Left ventricle myocardium inferior (tissue), 1 donor: ENCODE measurements at places on chromosomes 13 and 19. TPM values are rescaled to one million over a fixed set of nuclear protein-coding genes. Genes with fewer than 3 reads are reported as not detected.

The ZNF625 gene
- total RNA-seq, result 4.0 TPM

DNA sequence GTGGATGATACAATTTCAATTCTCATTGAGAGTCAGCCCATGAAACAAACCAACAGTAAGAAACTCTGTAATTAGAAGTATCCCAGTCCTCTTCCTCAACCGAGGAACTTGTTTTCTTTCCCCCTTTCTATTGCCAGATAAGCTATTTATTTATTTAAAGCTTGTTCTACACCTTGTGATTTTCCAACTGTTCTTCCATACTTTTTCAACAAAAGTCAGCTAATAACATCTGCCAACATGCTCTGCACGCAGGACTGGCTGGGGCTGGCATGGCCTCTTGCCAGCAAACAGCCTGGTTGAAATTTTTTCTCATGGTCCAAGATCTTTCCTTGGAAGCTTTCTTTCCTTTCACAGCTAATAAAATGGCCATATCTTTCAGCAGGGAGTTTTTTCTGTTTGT is 2.9 kb upstream of the IRS2 start:
- no peak for DNase-seq

DNA sequence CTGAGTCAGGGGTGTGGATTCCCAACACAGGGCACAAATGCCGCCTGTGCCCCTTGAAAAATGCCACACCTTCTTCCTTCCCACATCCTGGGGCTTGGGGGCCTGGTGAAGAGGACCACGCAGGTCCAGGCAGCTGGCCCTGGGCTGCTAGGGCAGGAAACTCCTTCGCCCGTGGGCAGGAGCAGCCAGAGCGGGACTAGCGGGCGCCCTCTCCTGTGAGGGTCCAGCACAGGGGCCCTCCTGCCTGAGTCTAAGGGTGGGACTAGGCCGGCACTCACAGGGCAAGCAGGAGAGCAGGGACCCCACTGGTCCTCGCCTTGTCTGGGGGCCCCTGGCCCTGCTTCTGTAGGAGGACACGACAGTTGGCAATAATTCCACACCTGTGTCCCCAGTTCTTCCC is 7.5 kb upstream of the CEBPA start:
- no peak for DNase-seq

- DNase-seq, result no peak
Observed at GRCh38 chr19:17868669-17869068, 3.1 kb upstream of the SLC5A5 start.

GRCh38 chr13:42114278-42114677 is 65.8 kb downstream of the DGKH start:
- DNase-seq, result no peak

The FXYD3 gene
- 1.1 TPM for total RNA-seq

The PSG7 gene
- total RNA-seq, result not detected

The PLIN4 gene
- 162 TPM for total RNA-seq

- DNase-seq, result no peak
Observed at GRCh38 chr13:51714663-51715168, 89.2 kb downstream of the DHRS12 start.

The ZNF506 gene
- total RNA-seq, result 10.0 TPM

DNA sequence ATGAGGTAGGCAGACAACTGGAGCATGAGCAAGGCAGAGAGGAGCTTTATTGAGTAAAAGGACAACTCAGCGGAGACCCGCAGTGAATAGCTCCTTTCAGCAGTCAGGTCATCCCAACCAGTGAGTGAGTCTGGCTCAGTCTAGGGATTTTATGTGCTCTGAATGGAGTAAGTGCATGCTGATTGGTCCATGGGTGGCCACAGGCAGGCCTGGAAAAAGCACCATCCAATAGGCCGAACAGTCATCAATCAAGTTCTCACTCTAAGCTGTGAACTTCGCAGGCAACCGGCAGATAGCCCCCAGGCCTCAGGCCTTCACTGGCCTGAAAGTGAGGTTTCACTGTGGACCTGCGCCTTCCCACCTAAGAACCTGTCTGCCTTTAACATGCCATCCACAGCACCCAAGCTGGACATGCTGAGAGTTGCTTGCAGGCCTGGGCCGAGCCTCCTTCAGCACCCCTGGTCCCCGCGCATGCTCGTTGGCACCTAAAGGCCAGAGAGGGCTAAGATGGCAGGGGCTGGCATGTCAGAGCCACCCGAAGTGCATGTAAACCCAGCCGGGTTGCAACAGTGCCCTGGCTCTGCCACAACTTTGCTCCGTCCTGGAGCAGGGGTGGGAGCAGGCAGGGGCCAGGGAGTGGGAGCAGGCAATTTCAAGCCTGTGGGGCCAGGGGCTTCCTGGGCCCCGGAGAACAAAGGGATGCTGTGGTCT is 698.7 kb downstream of the SLITRK1 start:
- no peak for DNase-seq

DNA sequence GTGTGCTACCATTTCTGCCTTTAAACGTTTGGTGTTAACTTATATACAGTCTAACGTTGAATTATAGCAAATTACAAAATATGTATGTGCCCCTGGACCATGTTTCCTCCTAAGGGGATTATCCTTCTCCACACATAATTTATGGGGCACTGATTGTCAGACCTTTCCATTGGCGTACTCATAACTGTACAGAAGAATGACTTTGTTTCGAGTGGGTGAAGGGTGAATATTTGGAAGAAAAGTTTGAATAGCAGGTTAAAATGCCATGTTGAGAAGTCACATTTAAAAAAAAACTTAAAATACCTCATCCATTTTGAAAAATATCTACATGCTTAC is 58.8 kb downstream of the SLC10A2 start:
- DNase-seq, result no peak

- no peak for DNase-seq
Observed at GRCh38 chr13:56530096-56530495, 610.6 kb upstream of the PRR20A start.

The NPAS1 gene
- total RNA-seq, result not detected

The ITM2B gene
- total RNA-seq, result 533 TPM

The KBTBD6 gene
- 5.3 TPM for total RNA-seq

- peak; percentile 54 for DNase-seq
Observed at GRCh38 chr19:48629599-48630295, 7.4 kb downstream of the DBP start.

DNA sequence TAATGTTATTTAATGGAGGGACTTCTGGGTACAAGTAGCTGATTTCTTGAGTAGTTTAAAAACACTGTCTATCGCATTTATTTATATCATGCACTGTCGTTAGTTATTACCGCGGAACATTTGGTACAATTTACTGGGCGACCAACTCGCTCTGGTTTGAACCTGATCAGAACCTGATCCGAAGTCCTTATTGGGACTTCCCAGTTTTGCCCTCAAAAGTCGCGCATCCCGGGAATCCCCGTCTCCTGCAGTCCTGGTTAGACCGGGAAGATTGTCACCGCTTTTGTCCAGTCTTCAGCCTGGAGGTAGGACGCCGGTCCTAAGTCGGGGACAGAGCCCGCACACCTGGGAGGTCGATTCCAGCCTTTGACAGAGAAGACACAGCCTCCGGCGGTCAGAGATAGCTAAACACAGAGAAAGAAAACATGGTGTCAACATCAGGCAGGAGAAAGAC is 694 bp downstream of the CLN5 start:
- no peak for DNase-seq

- no peak for DNase-seq
Observed at GRCh38 chr19:917323-918151, at the start of gene KISS1R. Gene KISS1R (plus strand): TSS chr19:917333. CDS start chr19:917503, 170 bp downstream.

The HNRNPL gene
- total RNA-seq, result 140 TPM

The ZNF284 gene
- 1.9 TPM for total RNA-seq

GRCh38 chr19:45151821-45152503 is 8.8 kb downstream of the NKPD1 start:
- DNase-seq, result no peak

GRCh38 chr13:42215578-42216421 is 56.2 kb upstream of the AKAP11 start:
- DNase-seq, result no peak

GRCh38 chr13:37656247-37656940 is 57.8 kb upstream of the POSTN start:
- no peak for DNase-seq
